SJSA1 (cell line): ENCODE measurements at places on chromosomes 3 and 15. TPM values are rescaled to one million over a fixed set of nuclear protein-coding genes. Genes with fewer than 3 reads are reported as not detected.

Gene LTF
- total RNA-seq, result 0.08 TPM in 1 of 2 replicates, not detected in the other

Gene KNG1
- not detected in 2 replicates for total RNA-seq

Gene GABRA5
- total RNA-seq, result not detected in 2 replicates

GRCh38 chr3:49785565-49786356 is 581 bp downstream of the IP6K1 start:
- no peak for DNase-seq

- DNase-seq, result peak; percentile 59
Observed at GRCh38 chr15:89912674-89913396, at the start of gene ARPIN. Gene ARPIN, minus strand, starts transcription at chr15:89912952. Its CDS starts 117 bp downstream, at chr15:89912835.

Gene TRH
- not detected in 2 replicates for total RNA-seq

- DNase-seq, result no peak
Observed at GRCh38 chr3:88807491-88808105, 299.8 kb upstream of the EPHA3 start.

DNA sequence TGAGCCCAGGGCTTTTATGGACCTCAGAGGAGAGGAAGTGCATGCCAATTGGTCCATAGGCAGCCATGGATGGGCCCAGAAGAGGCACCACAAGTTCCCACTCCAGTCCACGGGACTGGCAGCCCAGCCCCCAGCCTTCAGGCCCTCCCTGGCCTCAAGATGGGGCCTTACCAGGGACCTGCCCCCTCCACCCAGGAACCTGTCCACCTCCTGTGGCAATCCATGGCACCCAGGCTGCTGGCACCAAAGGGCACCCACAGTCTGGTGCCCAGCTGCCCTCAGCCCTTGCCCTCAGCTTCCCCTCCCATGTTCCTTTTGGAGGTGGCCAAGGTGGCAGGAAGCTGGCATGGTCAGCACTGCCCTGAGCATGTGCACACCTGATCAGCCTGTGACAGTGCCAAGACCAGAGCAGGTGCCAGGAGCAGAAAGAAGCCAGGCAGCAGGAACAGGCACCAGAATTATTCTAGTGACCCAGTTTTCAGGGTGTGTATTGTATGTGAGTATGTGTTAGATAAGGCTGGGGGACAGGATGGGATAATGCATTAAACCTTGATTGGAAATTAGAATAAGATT is 415.0 kb downstream of the NTRK3 start:
- no peak for DNase-seq

DNA sequence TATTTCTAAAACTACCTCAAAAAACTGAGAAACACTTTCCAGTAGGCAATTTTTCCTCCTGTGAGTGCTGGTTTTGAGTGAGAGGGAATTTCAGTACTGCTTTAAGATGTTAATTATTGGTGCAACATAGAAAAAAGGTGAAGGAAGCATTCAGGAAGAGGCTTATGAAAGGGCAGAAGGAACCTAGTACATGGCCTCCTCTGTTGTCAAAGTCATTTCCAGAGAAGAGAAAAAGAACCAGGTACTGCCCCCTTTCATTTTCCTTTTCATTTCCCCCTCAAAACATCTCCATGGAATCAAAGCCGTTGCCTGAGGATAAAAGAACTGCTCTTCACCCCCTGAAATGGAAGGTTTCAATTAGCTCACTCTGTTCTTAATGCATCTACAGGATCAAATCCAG is 19.8 kb downstream of the RARRES1 start:
- no peak for DNase-seq

DNA sequence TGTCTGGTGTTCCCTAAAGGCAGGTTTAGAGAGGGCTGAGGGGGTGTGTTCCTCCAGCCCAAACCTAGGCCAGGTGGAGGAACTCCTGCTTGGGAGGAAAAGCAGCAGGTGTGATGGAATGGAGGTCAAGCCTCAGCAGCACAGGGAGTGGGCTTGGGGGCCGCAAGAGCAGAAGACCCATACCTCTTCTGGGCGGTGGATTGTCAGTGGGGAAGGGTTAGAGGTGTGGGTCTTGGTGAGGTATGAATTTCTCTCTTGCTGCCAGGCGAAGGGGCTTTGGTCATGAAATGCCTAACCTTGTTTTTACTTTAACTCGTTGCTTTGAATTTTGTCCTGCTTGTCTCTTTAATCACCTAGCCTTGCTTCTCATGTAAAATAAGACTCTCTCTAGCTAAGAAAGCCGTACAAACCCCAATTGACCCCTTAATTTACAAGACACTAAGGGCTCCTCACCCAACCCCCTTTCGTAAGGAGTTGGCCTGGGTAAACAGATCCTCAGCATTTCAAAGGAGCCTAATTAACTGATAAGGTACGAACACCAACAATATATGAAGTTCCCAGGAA is 38.9 kb downstream of the DHX30 start:
- no peak for DNase-seq

- DNase-seq, result no peak
Observed at GRCh38 chr3:150742141-150742523, 20.8 kb downstream of the SIAH2 start.

Gene ANAPC13
- total RNA-seq, result 81.9 and 109 TPM in 2 replicates

Gene TMCO5A
- not detected in 2 replicates for total RNA-seq

DNA sequence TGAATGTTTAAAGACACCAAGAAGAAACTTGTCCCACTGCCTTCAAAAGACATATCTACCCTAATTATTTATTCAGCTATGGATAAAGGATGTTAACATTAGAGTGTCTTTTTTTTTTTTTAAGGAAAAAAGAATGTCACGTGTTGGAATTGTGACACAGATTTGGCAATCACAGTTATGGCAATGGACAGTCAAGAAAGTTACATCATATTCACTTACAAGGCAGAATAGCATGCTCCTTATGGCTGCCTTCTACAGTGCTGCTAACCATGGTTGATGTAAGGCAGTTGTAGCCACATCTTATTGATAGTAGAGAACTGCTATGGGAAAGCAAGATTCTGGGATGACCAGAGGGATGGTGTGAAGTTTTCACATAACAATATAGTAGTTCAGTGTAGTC is 128.8 kb upstream of the ZBTB20 start:
- no peak for DNase-seq

- DNase-seq, result no peak
Observed at GRCh38 chr3:196202516-196202970, 8.7 kb downstream of the ZDHHC19 start.

GRCh38 chr3:171049861-171050444 is 23.4 kb upstream of the SLC2A2 start:
- peak; percentile 17 for DNase-seq
